ENCODE measurements at places on chromosomes 7 and 10. TPM values are rescaled to one million over a fixed set of nuclear protein-coding genes. Genes with fewer than 3 reads are reported as not detected.

DNA sequence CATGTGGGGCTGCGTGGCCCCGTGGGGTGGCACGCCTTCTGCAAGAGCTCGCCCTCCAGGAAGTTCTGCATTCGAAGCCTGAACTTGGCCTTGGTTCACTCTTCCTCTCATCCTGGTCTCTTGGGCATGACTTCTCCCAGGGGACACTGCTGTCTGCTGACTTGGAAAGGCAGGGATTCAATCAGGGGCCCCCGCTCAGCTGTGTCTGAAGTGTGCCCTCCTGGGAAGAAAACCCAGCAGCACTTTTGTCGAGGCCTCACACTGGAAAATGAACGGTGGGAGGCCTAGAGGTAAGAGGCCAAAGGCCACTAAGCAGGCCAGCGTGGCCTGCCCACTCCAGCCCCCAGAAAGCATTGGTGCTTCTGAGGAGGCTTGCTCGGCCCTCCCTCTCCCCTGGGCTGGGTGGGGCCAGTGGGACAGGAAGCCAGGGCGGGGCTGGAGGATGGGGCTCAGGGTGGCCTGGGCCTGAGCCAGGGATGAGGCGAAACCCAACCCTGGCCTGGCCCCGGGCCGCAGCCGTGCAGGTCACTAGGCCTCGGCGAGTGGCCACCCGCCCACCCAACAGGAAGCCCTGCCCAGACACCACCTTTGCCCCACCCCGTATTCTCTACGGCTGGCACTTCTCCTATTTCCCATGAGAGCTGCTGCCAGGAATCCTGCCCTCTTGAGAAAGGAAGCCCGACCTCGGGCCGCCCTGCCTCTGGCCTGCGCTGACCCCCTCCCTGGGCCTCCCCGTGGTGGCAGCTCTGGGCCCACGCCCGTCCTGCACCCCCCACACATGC is 81.1 kb downstream of the ZMIZ1 start:
- DNase-seq, result peak; percentile 94

DNA sequence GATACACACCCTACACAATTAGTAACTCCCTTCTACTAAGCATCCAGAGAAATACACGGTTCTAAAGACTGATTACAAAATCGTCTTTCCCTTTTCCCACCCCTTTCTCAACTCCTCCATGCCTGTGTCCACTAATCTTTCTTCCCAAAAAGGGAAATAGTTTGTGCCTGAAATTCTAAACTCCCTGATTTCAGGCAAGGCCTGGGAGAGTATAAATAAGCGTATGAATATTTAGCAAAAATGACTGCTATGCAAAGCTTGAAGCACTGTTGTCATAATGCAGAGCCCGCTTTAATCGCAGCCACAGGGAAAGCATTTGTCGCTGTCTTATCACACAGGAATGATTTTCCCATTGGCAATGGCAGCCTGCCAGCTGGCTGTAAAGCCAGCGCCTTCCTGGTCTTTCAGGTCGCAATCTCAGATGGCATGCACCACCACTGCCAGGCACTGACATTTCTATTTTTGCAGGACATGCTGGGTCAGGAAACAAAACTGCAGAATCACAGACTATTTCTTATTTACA is 142.9 kb upstream of the PCGF5 start:
- peak; percentile 59 for DNase-seq

GRCh38 chr7:99762680-99763327 is 21.2 kb downstream of the CYP3A4 start:
- DNase-seq, result no peak

Gene PRKG1
- not detected for total RNA-seq

GRCh38 chr7:12646139-12646538 is 41.3 kb upstream of the ARL4A start:
- DNase-seq, result peak; percentile 65

Gene MAGI2
- 1.4 TPM for total RNA-seq

Measured in RPMI7951 (cell line).